Left lung (tissue), 14 donors: ENCODE measurements at places on chromosomes 5 and 9. TPM values are rescaled to one million over a fixed set of nuclear protein-coding genes. Genes with fewer than 3 reads are reported as not detected.

Gene IFNA21
- not detected for polyA plus RNA-seq

Gene PRKAA1
- polyA plus RNA-seq, result 80.7 TPM

Gene STK32A
- 3.2 TPM for polyA plus RNA-seq

Gene ASPN
- polyA plus RNA-seq, result 2.6 TPM

Gene ADAMTS13
- 11.1 TPM for polyA plus RNA-seq

Gene TAF11L2
- polyA plus RNA-seq, result not detected

DNA sequence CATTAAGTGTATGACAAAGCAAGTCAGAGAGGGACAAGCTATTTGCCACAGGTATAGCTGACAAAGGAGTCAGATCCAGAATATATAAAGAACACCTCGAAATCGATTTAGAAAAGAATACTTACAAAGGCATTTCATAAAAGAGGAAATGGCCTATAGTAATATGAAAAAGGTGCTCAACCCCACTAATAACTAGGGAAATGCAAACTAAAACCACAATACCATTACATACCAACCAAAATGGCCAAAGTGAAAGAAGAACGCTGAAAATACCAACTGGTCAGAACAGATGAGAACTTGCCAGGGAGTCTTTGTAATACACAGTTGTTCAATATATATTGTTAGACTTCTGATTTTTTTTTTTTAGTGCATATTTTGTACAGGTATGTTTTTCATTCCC, 152.9 kb downstream of the CDC42SE2 start:
- no peak for DNase-seq

GRCh38 chr5:62286834-62287233, 19.2 kb upstream of the KIF2A start:
- DNase-seq, result no peak

GRCh38 chr9:116064970-116065369, 88.6 kb upstream of the PAPPA start:
- no peak for DNase-seq

DNA sequence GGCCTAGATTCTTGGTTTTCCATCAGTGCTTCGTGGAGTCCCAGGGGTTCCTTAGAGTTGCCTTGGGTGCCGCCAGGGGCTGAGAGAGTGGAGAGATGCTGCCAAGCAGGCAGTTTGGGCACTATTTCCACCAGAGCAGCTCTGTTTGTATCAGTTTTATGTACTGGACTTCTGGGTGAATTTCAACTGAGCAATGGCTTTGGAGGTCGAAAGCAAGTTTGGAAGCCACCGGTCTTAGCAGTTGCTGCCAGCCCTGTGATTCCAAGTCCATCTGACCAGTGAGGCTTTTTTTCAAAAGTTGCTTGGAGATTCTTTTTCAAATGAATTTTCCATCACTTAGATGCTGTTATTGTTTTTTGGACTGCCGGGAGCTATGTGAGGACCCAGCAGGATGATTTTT, 68.5 kb downstream of the ANGPTL2 start:
- DNase-seq, result no peak

- no peak for DNase-seq
These were observed 233.1 kb downstream of the RASEF start for GRCh38 chr9:82829818-82830217.

GRCh38 chr5:170155771-170156170, 50.1 kb downstream of the FOXI1 start:
- DNase-seq, result no peak

DNA sequence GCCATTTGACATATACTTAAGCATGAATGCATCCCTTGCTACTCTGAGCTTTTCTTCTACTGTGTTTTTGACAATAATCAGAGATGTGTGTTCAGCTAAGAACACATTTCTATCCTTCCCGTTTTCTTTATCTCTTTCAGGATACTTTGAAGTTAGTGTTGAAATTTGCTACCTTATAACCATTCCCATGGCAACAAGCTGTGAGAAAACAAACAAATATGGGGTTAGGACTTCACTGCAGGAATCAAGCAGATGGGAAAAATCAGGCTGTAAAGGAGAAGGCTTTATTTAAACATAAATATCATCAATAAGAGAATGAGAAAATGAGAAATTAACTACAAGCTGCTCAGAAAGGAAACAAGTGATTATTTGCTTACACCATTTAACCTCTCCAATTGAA, 35.2 kb downstream of the ZCCHC9 start:
- DNase-seq, result no peak

DNA sequence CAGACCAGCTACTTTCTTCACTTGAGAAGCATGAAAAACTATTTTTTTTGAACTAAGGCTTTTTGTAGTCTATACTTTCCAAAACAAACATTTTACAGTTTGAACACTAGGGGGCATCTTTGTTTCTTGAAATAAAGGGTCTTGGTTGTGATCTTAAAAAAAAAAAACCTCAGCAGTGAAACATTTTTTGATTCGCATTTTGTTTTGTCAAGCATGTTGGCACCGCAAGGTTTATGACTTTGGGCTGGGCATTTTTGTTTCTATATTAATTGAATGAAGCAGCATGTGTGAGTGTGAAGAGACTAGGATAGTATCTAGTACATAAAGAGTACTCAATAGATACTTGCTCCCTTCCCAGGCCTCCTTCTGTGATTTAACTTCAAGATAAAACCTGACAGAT, 31.6 kb upstream of the ACOT12 start:
- DNase-seq, result peak; percentile 44

DNA sequence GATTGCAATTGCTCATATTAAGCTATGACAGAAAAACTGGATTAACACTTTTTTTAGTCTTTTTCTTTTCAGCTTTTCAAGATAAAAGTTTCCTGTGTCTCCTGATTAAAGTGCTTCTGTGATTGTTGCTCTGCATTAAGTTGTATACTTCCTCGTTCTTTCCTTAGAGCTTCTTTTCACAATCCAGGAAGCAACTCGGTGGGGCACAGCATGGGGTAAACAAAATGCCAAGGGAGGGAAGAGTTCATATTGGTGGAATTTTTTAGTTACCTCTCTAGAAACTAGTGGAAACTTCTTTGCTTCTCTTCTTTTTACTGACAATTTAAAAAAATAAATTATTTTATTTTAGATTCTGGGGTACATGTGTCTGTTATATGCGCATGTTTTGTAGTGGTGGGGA, 37.8 kb upstream of the ARRDC3 start:
- DNase-seq, result no peak

DNA sequence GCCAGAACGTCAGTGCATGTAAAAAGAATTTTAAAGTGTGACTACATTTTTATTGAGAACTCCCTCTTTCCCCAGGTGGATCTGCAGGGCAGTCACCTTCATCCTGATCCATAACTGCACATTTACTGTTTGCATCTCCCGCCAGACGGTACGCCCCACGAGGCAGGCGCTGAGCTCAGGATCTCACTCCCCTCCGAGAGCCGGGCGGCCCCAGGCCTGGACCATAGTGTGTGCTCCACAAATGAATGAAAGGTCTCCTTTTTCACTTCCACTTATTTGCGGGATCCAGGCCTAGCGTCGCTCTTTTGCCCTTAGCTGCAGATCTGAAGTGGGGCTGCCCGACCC, 378 bp downstream of the DROSHA start:
- DNase-seq, result no peak

DNA sequence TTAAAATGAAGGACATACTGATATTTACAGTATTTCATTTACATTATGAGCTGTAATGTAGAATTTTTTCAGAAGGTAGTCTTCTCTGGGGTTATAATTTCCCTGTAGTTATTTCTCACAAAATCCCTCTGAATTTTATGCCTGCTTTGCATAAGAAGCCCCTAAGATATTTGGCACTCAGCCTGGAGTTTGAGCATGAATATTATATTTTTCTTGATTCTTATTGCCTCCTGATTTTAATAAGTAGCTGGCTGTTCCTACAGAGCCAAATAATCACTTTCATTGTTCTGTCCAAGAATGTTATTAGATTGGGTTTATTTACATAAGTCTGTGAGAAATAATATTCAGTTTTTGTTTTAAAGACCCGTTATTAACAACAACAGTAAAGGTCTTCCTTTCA, 195.0 kb downstream of the FER start:
- no peak for DNase-seq

DNA sequence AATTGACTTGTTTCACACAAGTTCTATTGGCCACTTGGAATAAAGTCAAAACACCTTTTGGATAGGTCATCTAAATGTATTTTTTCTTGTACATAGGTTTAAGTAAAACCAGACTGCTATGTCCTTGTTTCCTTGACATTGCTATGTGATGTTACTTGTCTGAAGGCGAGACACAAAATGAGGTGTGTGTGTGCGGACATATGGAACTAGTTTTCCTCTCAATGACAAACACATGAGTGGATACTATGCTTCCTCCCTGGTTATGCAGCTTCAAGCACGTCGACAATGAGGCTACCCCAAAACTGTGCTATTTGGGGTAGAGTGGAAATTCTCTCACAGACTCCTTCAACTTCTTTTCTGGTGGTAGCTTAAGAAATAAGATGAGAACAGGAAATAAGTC, 276.8 kb downstream of the GAS1 start:
- DNase-seq, result no peak

DNA sequence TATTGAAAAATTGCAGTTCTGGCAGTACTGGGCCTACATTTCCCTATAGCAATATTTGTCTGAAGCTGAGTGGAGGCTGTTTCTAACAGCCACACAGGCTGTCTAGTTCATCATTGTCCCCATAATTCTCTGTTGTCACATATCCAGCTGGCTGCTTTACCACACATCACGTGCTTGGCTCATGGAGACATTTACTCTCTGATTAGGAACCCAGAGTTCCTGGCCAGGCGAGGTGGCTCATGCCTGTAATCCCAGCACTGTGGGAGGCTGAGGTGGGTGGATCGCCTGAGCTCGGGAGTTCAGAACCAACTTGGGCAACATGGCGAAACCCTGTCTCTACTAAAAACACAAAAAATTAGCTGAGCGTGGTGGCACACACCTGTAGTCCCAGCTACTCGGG, 81.4 kb downstream of the PGM5 start:
- peak; percentile 83 for DNase-seq

DNA sequence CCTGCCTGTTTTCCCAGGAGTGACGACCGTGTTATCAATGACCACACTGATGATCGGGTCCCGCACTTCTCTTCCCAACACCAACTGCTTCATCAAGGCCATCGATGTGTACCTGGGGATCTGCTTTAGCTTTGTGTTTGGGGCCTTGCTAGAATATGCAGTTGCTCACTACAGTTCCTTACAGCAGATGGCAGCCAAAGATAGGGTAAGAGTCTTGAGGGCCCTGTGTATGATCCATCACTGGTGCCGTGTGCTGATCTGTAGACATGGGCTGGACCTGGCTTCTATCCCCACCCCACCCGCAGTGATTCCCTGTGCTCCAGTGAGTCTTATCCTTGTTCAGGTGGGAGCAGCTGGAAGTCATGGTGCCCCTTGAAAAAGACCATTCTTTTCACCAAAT, 26.0 kb downstream of the GABRP start:
- DNase-seq, result no peak

DNA sequence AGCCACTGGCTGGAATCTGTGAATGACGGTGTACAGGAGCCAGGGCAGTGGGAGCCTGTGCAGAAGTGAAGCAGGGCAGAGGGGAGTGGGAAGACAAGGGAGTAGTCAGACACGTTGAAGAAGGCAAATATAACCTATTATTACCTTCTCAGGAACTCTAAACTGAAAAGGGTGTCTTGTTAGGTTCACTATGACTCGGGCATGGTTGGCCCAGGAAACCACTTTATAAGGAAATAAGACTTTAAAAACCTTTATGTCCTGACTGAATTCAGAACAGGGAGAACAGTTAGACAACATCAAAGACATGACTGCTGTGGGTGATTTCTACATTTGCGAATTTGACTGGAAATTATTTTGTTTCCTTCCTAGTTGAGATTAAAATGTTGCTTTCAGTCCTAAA, 107.5 kb downstream of the ACER2 start:
- no peak for DNase-seq

GRCh38 chr5:155915601-155916000, 411.4 kb upstream of the SGCD start:
- DNase-seq, result no peak
